Left colon (tissue), 2 donors: ENCODE measurements at places on chromosomes 3 and 15.

- DNase-seq: no peak
These were observed 368.6 kb upstream of the ROPN1 start for GRCh38 chr3:124360563-124360962.

DNA sequence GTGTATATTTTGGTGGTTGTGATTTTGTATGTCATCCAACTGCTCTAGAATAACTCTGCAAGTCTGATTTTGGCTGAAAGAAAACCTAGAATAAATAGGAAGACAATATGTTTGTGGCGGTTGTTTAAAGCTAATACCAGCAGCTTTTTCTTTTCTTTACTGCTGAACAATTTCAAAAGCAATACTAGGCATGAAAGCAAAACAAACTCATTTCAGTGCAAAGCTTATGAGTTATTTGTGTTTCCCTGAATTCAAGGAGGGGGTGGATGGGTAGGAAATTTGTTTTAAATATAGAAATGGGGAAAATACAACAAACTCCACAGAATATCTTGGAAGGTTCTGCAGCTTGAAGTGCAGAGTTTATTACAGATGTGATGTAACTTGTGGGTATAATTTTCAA lies 1041.9 kb upstream of the NR2F2 start:
- DNase-seq: no peak

DNA sequence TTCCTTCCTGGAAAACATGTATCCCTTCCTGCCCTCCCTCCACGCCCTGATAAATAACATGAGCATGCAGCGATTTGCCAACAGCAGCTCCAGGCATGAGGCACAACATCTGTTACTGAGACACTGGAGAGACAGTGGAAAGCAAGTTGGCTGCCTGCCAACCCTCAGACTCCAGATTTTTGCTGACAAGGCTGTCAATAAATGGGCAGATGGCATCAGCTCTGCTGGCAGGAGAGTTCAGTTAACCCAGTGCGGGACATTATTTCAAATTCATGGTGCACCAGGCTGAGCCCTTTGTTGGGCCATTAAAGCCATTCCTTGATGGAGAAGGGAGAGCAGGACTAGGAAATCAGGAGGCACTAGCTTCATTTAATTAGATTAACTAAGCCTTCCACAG lies 293.3 kb downstream of the MEX3B start:
- DNase-seq: peak; percentile 28

GRCh38 chr15:91854639-91854990 lies 1.1 kb downstream of the SLCO3A1 start:
- no peak for DNase-seq
